ENCODE measurements at places on chromosomes 6 and 20.

DNA sequence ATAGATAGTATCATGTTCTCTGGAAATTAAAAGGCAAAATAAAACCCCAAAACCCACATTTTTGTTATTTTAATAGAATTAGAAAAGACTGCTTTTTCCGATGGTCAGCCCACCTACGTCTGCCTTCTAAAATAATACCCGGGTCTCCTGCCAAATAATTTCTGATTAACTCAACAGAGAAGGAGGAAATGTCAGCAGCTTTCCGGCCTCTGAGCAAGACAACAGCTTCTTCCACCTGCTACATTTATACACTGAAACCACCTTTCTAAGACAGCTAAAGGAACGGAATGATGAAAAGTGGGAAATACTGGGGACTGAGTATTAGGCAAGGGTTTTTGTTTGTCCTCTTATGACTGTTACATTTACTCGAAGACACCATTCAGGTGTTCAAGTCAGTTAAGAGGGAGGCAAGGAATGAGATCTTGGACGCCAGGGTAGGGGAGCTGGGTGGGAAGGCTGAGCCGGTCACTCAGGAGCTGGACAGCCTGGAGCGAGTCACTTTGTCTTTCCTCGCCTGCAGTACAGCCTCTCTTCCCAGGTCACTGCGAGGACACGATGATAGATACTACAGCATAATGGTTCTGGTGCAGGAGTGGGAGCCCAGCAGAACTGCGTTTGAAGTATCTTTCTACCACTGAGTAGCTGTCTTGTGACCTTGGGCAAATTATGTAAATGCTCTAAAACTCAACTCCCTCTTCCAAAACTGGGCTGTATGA lies 96.3 kb upstream of the QKI start:
- DNase-seq, result no peak

- no peak for DNase-seq
These were observed 25.1 kb upstream of the MAFB start for GRCh38 chr20:40714109-40714508.

DNA sequence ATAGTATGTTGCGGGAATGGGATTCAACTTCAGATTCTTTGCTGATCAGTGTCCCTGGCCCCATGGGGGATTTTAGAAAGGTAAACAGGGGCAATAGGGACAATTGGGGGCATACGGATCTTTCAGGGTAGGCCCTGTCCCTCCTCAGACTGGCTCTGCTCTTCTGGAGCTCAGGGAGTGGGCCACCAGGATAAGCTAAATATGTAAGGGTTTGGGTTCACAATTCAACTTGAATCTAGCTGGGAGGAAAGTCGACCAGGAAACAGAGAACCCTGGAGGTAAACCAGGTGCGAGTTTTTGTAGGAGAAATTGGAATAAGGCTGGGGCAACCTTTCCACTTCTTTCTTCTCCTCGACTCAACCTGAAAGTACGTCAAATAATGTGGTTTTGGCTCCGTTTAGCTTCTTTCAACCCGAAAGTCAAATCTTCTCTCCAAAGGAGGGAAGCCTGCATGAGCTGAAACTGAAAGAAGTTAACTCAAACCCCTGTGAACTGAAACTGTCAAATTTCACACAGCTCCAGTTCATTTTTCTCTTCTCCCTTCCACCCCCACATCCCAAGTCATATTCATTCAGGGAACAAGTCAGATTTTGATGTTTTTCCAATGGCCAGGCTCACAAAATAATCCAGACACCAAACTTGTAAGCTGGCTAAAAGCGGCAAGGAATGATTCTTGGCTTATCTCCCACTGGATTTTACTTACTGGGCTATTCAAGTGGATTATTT lies 278.2 kb downstream of the CLIC5 start:
- DNase-seq, result no peak

GRCh38 chr6:91879386-91879995 lies 1292.6 kb upstream of the MAP3K7 start:
- DNase-seq, result no peak

GRCh38 chr6:3222506-3223038 lies 4.9 kb downstream of the TUBB2B start:
- no peak for DNase-seq

DNA sequence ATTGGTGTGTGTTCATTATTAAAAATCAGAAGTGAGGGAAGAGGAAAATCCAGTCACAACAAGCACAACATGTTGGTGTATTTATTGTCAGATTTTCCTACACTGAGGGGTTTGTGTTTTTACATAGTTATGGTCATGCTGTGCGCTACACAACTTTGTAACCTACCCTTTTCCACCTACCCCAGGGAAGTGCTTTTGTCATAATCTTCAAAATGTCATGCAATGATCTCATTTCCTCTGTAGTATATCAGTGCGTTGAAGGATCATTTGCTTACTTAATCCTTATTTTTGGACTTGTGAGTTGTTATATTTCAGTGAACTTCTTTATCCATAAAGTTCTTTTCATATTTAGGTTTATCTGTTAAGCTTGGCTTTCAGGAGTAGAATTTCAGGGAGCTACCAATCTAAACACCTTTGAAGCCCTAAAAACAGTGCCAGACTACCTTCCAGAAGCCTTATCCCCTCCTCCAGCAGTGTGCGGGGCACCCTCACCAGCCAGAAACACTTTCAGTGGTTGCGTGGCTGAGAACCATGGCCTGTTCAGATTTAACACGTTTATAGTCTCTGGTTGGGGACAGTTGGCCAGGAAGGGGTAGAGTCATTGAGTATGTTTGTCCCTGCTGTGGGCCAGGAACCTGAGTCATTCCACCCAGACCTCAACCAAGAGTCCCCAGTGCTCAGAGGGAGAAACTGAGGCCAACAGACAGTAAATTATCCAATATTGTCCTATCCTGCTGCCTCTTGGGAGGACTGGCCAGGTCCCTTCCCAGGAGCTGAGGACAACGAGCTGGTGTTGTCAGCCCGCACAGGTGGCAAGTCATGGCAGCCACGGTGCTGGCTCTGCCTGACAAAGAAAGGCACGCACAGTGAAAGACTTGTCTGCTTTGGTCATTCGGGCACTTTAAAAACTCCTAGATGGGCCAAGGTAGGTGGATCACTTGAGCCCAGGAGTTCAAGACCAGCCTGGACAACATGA lies 40.3 kb downstream of the STK35 start:
- DNase-seq, result no peak

Data from midbrain (tissue), 1 donor.